ENCODE measurements at places on chromosomes 7 and 10.

GRCh38 chr7:155799514-155799913, 12.7 kb downstream of the SHH start:
- no peaks in the 10 kb centered on the region for H3K36me3 ChIP-seq
- no peak overlapping the region for H3K27ac ChIP-seq
- peaks cover 51% of the 10 kb centered on the region for H3K27me3 ChIP-seq
- H3K4me1 ChIP-seq = peaks cover 15% of the 10 kb centered on the region
- H3K4me3 ChIP-seq = no peak overlapping the region
- no peak for DNase-seq

GRCh38 chr7:127536741-127537140, 48.7 kb downstream of the GCC1 start:
- no peaks in the 10 kb centered on the region for H3K36me3 ChIP-seq
- peaks cover 31% of the 10 kb centered on the region for H3K27me3 ChIP-seq
- DNase-seq = no peak
- no peak overlapping the region for H3K4me3 ChIP-seq
- no peak overlapping the region for H3K27ac ChIP-seq

DNA sequence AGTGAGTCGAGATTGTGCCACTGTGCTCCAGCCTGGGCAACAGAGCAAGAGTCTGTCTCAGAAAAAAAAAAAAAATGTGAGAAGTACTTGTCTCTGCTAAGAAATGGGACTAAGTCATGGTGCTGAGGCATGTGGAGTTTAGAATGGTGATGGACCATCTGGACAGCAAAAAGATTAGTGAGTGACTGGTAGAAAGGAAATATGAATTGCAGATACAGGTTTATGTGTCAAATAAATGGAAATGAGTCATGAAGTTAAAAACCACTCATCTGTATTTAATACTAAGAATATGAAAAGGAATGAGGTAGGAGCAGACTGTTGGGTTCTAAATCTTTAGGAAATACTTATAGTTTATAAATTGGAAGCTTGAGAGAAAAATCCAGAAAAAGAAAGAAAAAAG, 625.7 kb upstream of the ANKRD30A start:
- H3K27ac ChIP-seq = no peak overlapping the region
- H3K4me1 ChIP-seq = no peaks in the 10 kb centered on the region
- DNase-seq = no peak
- no peaks in the 10 kb centered on the region for H3K36me3 ChIP-seq
- H3K27me3 ChIP-seq = no peaks in the 10 kb centered on the region

DNA sequence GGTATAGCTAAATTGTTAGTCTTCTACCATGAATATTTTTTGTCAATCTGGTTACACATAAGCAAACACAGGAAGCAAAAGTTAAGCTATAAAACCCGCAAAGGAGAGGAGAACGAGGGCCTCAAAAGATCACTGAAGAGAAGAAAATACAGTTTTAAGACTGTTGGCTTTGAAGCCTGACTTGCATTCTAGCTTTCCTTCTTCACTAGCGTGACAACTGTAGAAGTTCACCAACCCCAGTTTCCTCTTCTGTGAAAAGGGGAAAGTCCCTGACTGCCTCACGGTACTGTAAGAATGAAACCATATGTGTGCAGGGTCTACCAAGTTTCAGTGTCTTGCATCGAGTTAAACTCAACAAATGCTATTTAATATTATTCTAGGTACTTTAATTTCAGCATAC, 7.5 kb upstream of the LRRN3 start:
- H3K27me3 ChIP-seq = no peaks in the 10 kb centered on the region
- H3K4me3 ChIP-seq = peak overlapping the region; percentile 33
- peaks cover 20% of the 10 kb centered on the region for H3K36me3 ChIP-seq
- peaks cover 77% of the 10 kb centered on the region for H3K4me1 ChIP-seq
- H3K27ac ChIP-seq = peak overlapping the region; percentile 88

DNA sequence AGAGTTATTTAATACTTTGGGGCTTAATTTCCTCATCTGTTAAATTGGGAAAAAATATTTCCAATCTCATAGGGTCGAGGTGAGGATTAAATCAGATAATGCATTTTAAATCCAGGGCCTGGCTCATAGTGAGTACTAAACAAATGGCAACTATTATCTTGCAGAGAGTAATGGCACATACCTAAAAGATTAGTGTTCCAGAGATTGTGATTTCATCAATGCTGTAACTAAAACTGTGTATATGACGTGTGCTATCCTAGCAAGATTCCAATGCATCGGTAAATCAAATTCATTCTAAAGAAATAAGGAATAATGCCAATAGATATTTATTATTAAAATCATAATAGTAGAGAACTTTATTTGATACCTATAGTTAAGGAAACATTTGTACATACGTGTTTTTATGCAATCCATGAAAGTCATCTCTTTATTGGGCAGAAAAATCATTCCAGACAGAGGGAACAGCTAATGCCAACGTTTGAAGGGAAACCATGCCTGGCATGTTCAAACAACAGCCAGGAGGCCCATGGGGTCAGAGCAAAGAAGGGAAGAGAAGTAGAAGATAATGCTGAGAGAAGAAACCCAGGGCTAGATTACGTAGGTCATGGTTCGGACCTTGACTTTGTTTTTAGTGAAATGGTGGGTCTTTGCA, 174.8 kb upstream of the AGR3 start:
- no peak for DNase-seq
- H3K4me1 ChIP-seq = peaks cover 37% of the 10 kb centered on the region
- no peak overlapping the region for H3K27ac ChIP-seq
- no peaks in the 10 kb centered on the region for H3K27me3 ChIP-seq

DNA sequence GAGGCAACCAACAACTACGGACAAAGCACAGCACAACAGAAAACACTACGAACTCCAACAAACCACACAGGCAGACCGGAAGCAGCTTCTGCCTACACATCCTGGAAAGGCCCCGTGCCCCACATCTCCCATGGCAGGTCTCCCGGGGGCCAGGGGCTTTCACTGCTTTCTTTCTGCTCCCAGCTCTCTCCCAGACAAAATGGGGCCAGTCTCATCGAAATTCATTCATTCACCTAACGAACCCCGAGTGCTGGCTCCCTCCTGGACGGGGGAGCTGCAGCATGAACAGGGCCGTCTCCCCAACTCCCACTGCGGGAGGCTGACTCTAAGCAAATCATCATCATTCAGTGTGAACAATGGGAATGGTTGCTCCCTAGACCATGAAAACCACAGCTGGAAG, 47.6 kb upstream of the NANOS1 start:
- no peak overlapping the region for H3K4me3 ChIP-seq
- H3K27me3 ChIP-seq = peaks cover 14% of the 10 kb centered on the region
- peaks cover 15% of the 10 kb centered on the region for H3K36me3 ChIP-seq

GRCh38 chr10:102519246-102519825, 15.6 kb downstream of the SUFU start:
- no peak for DNase-seq
- no peak overlapping the region for H3K27ac ChIP-seq
- H3K4me1 ChIP-seq = peaks cover 3% of the 10 kb centered on the region
- peaks cover 19% of the 10 kb centered on the region for H3K36me3 ChIP-seq
- H3K4me3 ChIP-seq = no peak overlapping the region

GRCh38 chr7:44058759-44059218, 6.6 kb downstream of the PGAM2 start:
- no peaks in the 10 kb centered on the region for H3K27me3 ChIP-seq
- no peak overlapping the region for H3K4me3 ChIP-seq
- H3K36me3 ChIP-seq = peaks cover 71% of the 10 kb centered on the region

DNA sequence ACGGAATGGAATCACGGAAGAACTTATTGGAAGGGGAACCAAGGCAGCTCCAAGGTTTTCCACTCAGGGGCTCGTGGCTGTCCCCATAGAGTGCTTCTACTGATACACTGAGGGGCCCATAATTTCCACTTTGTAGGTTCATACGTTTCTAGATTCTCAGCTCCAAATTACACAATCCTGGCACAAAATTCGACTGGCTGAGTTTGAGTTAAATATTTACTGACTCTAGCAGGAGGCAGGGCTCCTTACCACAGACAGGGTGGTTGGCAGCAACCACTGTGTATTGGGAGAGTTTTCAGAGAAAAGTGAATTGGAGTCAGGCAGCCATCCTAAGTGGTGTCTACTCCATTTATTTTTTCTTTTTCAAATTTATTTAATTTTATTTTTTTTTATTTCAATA, 55.4 kb upstream of the SEC61G start:
- no peak overlapping the region for H3K27ac ChIP-seq
- no peak for DNase-seq
- H3K4me1 ChIP-seq = no peaks in the 10 kb centered on the region
- peaks cover 8% of the 10 kb centered on the region for H3K27me3 ChIP-seq
- no peak overlapping the region for H3K4me3 ChIP-seq
- no peaks in the 10 kb centered on the region for H3K36me3 ChIP-seq

- H3K27me3 ChIP-seq = no peaks in the 10 kb centered on the region
- H3K36me3 ChIP-seq = peaks cover 17% of the 10 kb centered on the region
- no peak for DNase-seq
- H3K4me3 ChIP-seq = no peak overlapping the region
- peaks cover 3% of the 10 kb centered on the region for H3K4me1 ChIP-seq
- H3K27ac ChIP-seq = no peak overlapping the region
These were observed 50.9 kb upstream of the ANTXRL start for GRCh38 chr10:46235705-46236545.

- H3K36me3 ChIP-seq = no peaks in the 10 kb centered on the region
- H3K4me1 ChIP-seq = no peaks in the 10 kb centered on the region
- H3K27ac ChIP-seq = no peak overlapping the region
- peaks cover 9% of the 10 kb centered on the region for H3K27me3 ChIP-seq
- H3K4me3 ChIP-seq = no peak overlapping the region
These were observed 70.6 kb downstream of the NEURL1 start for GRCh38 chr10:103564116-103564501.

DNA sequence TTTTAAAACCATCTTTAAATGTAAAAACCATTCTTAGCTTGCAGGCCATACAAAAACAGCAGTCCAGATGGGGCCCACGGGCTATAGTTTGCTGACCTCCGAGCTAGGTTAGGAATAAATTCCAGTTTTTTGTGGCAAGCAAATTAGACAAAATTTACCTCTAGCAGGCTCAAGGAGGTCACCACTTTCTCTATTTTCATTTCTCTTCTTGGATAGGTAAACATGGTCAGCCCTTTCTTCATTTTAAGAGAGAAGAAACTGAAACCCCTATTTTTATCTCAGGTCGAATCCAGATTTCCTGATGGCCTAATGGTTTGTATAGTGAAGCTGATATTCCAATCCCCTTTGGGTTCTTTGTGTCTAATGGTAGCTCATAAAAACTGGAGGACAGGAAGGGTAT, 10.7 kb downstream of the IKZF5 start:
- no peak overlapping the region for H3K4me3 ChIP-seq

DNA sequence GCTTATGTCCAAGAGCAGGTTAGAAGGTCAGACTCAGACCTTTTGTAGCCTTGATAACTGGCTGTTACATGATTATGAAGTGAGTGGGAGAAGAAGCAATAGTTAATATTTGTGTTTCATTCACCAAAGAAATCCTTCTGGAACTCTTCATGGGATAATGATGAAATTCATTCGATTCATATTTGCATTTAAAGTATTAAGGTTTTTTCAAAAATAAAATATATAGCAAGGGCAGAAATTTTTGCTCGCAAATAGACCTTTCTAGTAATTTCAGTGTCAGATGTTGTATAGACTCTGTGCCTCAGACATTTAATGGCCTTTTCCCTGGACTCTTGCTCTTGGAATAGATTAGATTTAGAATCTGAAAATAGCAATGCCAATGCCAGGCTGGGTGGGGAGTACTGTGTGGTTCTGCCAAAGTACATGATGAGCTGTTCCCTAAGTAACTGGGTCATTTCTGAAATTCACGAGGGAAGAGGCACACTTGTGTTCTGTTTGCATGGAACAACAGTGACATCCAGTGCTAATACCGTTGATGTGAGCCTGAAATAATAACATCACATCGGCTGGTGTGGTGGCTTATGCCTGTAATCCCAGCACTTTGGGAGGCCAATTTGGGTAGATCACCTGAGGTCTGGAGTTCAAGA, 119.2 kb downstream of the MBL2 start:
- no peaks in the 10 kb centered on the region for H3K4me1 ChIP-seq
- no peaks in the 10 kb centered on the region for H3K27me3 ChIP-seq
- DNase-seq = no peak
- no peak overlapping the region for H3K4me3 ChIP-seq
- H3K27ac ChIP-seq = no peak overlapping the region

DNA sequence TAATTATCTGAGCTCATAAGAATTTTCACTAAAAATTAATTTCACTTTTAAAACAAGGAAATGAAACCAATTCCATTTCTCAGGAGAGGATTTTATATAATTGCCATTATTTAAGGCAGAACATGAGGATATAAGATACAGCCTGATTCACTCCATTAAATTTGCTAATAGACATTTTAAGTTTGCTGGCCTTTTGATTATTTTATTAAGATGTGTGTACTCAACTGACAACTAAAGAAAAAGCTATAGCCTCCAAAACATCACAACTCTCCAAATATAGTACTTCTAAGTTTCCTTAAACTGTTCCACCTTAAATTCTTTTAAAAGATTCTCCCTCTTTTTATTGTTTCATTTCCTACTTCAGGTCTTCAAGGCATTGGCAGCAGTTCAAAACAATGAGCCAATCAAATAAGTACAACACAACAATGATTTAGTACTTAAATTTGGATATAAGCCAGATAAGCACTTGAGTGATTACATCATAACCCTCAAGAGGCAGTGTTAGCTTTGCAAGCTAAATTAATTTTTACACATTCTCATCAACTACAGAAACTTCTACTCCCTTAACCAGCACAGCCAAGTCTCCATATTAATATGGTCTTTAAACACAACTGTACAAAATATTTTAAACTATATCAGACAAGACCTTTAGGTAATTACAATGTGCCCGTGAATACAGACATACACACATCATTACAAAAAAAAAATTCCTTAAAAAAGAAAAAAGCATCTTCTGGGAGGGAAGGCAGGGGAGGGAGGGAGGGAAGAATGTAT, 121.8 kb downstream of the KMT2C start:
- H3K27me3 ChIP-seq = no peaks in the 10 kb centered on the region
- H3K4me3 ChIP-seq = no peak overlapping the region

DNA sequence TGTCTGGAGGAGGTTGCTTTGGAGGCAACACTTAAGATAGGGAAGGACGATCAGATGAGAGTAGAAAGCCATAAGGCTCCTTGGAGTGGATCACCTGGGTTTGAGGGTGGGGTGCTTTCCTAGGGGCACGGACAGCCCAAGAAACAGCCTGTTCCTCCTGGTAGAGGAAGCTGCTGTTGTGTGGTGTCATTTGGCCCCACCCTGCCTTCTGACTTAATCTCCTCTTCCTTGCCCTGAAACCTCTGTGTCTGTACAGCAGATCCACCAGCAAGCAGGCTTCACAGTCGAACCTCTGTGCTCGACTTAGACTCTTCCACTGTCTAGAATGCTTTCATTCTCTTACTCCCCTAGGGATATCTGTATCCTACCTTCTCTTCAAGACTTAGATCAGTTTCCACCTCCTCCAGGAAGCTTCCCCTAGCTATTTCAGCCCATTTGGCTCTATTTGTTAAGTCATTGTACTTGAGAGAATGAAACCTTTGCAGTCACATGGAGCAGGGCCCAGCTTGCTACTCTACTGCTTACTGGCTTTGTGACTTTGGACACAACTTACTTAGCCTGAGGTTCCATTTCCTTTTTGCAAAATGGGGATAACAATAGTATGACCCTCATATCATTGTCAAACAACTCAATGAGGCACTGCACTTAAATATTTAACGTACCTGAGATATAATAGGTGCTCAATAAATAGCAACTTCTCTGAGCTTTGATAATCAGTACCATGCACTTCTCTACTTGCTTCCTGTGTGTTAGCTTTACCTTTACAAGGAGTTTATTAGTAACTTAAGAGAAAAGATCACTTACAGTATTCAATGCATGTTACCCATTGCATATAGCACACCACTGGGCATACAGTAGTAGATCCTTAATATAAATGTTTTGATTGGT, 5.0 kb downstream of the MXI1 start:
- peaks cover 54% of the 10 kb centered on the region for H3K4me1 ChIP-seq
- no peaks in the 10 kb centered on the region for H3K27me3 ChIP-seq
- H3K4me3 ChIP-seq = peak overlapping the region; percentile 87

- no peaks in the 10 kb centered on the region for H3K4me1 ChIP-seq
- no peak overlapping the region for H3K4me3 ChIP-seq
- H3K27ac ChIP-seq = no peak overlapping the region
- H3K27me3 ChIP-seq = no peaks in the 10 kb centered on the region
These were observed 572.5 kb downstream of the POM121L12 start for GRCh38 chr7:53607961-53608360.

Data from activated CD4-positive, alpha-beta memory T cell treated with anti-CD3 and anti-CD28 coated beads, Interleukin-2, amount 10 ng/mL, durations not matched to agents 7 days and 5 days (primary cell).